ENCODE measurements at places on chromosomes 11 and 22.

- peak; percentile 73 for DNase-seq
Measured at GRCh38 chr11:66289548-66290329, 796 bp upstream of the YIF1A start.

- no peak for DNase-seq
Measured at GRCh38 chr11:120061761-120062560, 76.0 kb downstream of the TRIM29 start.

GRCh38 chr22:29231971-29232959 is 26.6 kb downstream of the EMID1 start:
- no peak for DNase-seq

- DNase-seq: no peak
Measured at GRCh38 chr11:9762531-9762930, 98.7 kb downstream of the SWAP70 start.

GRCh38 chr11:10627291-10627690 is 58.8 kb upstream of the LYVE1 start:
- DNase-seq: no peak

DNA sequence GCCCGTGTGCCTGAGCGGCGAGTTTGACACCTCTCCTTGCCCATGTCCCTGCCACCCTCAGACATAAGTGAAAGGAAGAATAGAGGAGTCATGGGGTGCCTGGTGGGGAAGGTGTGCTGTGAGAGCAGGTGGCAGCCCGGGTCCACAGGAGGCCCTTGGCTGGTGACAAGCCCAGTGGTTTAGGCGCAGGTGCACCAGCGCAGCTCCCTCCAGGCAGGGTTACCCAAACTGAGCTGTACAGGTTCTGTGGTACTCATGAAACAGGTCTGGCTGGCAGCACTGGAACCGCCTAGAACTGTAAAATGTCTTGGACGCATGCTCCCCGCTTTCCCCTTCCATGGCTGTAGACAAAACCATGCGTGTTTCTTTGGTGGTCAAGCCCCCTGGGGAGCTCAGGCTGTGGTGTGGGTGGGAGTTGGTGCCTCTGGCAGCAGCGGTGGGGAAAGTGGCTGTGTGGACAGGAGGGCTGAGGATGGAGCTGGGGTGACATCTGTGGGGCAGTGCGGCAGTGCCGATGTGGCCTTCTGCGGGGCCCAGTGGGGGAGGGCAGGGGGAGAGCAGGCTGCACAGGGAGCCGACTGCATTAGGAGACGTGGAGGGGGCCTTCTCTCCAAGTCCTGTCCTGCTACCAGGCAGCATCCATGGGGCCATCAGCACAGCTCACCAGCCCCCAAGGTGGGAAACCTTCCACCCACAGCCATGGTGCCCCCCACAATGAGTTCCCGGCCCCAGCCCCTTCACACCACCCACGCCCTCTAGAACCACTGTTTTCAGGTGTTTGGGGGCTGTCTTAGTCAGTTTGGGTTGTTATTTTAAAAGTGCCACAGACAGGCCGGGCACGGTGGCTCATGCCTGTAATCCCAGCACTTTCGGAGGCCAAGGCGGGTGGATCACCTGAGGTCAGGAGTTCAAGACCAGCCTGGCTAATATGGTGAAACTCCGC is 5.6 kb upstream of the GTSE1 start:
- DNase-seq: no peak

GRCh38 chr22:44855855-44856254 is 103.5 kb downstream of the ARHGAP8 start:
- no peak for DNase-seq

- peak; percentile 72 for DNase-seq
Measured at GRCh38 chr11:34051349-34052035, at the start of gene CAPRIN1. Gene CAPRIN1 (plus strand): TSS chr11:34051731. CDS start chr11:34052421, 690 bp downstream.

- no peak for DNase-seq
Measured at GRCh38 chr11:7609015-7609414, 64.3 kb downstream of the CYB5R2 start.

DNA sequence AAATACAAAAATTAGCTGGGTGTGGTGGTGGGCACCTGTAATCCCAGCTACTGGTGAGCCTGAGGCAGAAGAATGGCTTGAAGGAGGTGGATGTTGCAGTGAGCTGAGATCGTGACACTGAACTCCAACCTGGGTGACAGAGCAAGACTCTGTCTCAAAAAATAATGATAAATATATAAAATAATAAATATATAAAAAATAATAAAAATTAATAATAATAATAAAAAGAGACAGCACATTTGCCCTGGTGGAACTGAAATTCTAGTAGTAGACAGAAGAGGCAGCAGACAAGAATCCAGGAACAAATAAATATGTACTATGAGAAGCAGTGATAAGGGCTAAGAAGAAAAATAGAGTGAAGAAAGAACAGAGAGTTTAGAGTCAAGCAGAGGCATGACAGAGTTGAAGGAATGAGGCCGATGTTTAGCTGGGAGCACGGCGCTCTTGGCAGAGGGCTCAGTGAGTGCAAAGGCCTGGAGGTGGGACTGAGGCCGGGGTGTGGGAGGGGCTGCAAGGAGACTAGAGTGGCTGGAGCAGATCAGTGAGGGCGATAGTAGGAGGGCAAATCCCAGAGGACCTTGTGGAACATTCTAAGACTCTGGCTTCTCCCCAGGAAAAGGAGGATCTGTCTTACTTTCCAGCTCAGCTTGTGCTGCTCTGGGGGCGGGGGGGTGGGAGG is 410.3 kb downstream of the MN1 start:
- no peak for DNase-seq

GRCh38 chr11:71272161-71272560 is 19.8 kb upstream of the SHANK2 start:
- no peak for DNase-seq

GRCh38 chr11:12161137-12161536 is 50.7 kb downstream of the MICAL2 start:
- no peak for DNase-seq

- no peak for DNase-seq
Measured at GRCh38 chr11:77287615-77288273, 13.7 kb downstream of the GDPD4 start.

DNA sequence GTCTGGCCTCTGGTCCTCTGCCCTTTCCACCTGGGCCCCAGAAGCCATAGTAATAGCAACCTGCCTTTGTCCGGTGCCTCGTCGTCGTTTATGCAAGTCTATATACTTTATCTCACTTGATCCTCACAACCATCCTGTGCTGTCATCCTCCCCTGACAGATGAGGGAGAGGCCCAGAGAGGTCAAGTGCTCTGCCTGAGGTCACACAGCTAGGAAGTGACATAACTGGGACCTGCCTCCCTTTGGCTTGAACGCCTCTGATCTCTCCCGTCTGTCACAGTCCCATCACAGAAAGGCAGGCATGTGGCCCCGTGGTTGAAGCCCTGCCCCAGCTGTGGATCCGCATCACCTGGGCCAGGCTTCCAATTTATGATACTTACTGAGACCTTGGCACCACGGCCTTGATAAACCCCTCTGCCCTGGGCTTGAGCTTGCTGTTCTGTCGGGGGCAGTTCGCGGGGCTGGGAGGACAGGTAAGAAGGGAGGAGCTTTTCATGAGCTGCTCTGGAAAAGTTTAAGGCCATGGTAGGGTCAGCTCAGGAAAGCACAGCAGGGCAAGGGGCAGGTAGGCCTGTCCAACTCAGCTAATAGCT is 247.0 kb downstream of the ST3GAL4 start:
- no peak for DNase-seq

DNA sequence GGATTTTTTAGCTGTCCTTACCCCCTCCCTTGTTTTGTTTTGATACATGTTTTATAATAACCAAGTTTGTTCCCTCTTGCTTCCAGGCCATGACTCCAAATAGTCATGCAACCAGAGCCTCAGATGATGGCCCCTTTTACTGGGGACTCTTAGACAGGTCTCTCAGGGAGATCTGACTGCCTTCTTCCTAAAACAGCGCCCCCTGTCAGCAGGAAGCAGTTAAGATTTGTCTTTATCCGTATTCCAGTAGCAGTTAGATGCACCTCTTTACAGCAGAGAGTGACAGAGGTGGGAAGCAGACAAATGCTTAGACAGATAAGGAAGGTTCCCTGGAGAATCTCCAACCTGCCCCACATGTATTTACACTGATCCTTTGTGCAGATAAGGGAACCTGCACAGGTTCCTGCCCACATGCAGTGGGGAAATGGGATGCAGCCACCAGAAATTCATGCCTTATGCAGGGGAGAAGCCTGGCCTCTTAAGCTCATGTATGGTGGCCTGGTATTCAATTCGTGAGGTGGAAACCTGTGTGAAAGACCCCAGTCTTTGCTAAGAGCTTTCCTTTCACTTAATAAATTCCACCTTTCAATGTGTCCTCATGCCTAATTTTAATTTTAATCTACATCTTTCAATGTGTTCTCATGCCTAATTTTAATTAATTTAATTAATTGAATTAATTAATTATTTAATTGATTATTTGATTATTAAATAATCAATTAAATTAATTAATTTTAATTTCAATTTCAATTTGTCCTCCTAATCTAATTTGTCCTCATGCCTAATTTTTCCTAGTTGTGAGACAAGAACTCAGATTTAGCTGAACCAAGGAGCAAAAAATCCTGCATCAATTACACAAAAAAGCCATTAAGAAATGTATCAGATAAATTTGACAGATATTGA is 11.5 kb upstream of the GLYAT start:
- DNase-seq: no peak
